Activated CD4-positive, alpha-beta T cell treated with anti-CD3 and anti-CD28 coated beads, Interleukin-2, Interleukin-6, amounts not matched to agents 100 ng/mL and 50 ng/mL, durations not matched to agents 16 hours and 8 hours (primary cell): ENCODE measurements at places on chromosomes 4 and X.
A peak's percentile ranks its signal among the peaks of the same experiment; 100 is the strongest.

DNA sequence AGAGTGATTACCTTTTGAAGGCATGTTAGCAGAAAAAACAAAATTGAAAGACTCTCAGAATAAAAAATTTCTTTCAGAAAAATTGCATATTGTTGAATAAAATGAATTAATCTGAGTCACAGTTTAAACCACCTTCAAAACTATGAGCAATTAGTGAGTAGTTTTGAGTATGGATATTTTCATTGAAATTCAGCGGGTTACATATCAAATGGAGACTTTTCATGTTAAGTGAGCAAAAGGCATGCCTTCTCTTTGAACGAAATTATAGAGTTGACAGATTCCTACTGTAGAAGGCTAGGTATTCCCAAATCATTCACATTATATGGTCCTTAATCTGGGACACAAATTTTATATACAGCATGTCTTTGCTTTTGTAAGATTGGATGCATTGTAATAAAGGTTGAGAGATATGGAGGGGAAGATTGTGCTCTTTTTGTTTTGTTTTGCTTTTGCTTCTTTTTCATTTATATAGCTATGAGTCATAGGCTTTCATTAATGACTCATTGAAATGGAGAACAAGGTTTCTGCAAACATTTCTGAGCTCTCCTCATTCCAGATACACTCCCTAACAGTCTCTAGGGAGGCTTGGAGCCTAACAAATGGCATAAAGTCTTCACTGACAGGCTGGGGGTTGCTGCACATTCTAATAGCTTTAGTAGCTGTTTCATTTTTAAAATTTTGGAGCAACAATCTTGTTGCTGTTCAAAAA, 21.6 kb downstream of the PCDH18 start:
- DNase-seq, result no peak

GRCh38 chrX:15160558-15161095, 109.3 kb downstream of the ASB9 start:
- DNase-seq, result no peak

DNA sequence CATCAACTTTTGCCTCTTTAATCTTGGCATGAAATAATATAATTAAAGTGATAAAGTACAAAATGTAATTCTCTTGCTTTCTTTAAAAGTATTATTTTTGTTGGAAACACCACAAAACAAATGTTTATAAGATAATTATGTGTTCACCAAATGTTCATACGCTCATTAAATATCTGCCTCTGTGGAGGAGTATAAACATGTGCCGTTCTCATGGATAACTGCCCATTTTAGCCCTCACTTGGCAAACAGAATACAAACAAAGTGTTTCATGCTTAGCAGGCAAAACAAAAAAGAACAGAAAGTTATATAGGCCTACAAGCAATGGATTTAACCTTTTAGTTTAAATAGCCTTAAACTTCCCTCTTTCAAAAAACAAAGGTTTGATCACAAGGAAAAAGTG, 800.5 kb upstream of the DIAPH2 start:
- DNase-seq, result no peak

GRCh38 chr4:53640576-53641453, 49.5 kb upstream of the LNX1 start:
- DNase-seq, result no peak

DNA sequence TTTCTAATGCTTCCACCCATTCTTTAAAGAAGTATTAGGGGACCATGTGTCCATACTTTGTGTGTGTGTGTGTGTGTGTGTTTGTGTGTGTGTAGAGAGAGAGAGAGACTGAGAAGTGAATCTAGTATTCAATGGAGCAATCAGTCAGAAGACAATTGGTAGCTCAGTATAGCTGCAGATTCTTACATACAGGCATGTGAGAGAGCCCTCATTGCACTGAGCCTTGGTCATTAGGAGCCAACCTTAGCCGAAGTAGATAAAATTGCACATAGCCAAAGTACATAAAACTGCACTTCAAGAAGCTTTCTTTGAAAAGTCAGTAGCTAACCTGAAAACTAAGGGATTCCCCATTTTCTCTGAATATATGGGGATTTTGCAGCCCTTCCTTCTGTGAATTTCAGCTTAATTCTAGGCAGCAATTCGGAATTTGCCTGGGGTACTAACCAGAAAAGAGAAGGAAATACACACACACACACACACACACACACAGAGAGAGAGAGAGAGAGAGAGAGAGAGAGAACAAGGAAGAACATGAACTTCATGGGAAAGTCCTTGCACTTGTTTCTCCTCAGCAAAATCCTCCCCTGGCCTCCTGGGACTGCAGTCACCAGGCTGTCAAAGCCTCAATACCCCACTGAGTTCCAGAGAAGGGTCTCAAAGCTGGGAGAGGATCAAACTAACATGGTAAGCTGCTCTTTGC, 1.7 kb upstream of the PRDM8 start:
- DNase-seq, result no peak

- DNase-seq, result peak; percentile 27
Measured at GRCh38 chr4:101596781-101597552, 193.6 kb upstream of the BANK1 start.

GRCh38 chrX:118727686-118728339, 407 bp downstream of the IL13RA1 start:
- DNase-seq, result no peak
